Skin of body (tissue), 3 donors: ENCODE measurements at places on chromosomes 6 and 20. TPM values are rescaled to one million over a fixed set of nuclear protein-coding genes. Genes with fewer than 3 reads are reported as not detected.
A peak's percentile ranks its signal among the peaks of the same experiment; 100 is the strongest.

ADGRB3 gene
- 3.3 TPM for total RNA-seq

TSPO2 gene
- 0.79 TPM for total RNA-seq

DNA sequence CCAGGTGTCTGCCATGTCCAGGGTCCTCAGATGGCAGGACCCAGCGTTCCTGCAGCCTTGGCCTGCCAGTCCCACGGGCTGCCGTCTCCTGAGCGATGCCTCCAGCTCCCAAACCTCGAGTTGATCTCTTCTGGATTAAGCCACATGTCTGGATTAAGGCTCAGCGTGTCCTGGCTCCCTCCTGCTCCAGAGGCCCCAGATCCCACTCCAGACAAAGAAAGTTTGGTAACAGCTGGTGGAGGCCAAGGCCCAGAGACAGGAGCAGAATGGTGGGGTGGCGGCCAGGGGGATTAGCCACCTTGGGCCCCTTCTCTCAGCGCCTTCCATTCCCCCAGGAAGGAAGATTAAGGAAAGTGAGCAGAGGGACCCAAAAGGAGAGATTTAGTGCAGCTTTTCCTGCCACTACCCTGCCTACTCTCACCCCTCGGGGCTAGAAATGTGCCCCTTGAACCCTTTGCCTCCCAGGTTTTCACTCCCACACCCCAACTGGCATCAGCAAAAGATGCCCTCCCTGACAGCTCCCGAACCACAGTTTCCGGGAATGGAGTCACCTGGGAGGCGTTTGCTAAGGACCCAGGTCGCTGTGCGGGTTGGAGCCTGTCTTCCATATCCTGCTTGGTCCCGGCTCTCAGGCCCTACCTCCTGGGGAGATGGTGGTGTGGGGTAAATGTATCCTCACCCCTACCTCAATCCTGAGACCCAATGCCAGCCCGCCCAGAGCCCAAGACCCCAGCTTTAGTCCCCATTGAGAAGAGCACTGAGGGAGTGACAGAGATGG is 6.9 kb downstream of the SPDEF start:
- DNase-seq = no peak

DNA sequence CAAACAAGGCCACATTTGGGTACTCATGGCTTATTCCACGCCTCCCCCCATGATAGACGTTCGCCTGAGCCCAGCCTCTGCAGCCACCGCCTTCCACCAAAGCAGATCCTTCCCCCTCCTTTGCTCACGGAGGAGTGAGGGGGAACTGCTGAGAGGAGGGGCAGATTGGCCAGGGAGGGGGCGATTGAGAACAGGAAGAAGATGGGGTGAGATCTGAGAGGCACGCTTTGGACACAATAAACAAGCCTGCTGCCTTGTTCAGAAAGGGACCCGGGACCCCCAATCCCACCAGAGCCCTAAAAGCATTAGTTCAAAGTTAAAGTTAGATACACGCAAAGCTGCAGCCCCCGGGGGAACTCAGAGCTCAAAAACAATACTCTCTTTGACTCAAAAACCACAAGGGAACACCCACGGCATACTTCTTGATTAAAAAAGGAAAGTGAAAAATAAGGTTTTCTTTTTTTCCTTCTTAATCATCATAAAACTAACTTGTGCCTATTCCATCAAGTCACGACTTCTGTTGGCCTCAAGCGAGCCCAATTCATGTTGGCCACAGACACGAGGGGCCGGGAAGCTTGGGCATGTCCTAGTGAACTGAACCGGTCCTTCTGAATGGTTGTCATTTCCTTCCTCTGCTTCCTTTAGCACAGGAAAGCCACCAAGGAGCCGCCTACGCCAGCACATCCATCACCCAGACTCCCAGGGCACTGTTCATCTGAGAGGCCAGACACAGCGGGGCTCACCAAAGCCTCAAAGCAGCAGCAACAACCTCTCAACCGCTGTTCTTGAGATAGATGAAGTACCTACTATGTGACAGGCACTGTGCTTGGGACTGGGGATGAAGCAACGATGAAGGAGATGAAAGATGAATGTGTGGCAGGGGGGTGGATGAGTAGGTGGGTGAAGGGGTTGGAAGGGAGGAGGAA is 44.7 kb downstream of the NFATC2 start:
- DNase-seq = peak; percentile 42

DNA sequence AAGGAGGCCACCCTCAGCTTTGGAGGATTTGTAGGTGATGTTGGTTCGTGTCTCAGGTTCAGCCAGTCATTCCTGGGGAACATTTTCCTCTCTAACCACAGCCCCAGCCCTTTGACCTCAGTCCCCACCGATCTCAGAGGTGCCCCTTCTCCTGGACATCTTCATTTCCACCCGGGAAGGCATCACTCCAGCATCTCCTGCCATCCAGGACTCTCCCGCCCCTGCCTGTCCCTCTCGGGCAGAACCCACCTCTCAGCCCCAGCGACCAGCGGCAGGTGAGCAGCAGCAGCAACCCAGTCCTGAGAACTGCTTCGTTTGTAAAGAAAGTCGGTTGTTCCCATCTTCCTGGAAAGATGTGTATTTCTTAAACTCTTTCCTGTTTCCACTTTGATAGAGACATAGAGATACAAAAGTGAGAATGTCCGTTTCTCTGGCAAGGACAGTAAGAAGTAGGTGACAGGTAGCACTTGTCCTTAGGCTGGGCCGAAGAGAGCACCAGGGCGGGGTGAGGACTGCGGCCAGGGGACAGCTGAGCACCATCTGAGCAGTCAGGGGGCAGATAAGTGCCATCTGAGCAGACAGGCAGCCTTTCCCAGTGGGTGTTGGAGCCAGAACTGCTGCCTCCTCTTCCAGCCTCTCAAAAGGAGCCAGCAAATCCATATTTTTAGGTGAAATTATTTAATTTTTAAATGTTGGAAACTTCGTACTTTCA is 142.2 kb downstream of the CDH4 start:
- no peak for DNase-seq
